GM12891 (cell line): ENCODE measurements at places on chromosomes 5 and 9.

- DNase-seq: no peak
These were observed 56.0 kb downstream of the ZNF510 start for GRCh38 chr9:96721731-96722429.

DNA sequence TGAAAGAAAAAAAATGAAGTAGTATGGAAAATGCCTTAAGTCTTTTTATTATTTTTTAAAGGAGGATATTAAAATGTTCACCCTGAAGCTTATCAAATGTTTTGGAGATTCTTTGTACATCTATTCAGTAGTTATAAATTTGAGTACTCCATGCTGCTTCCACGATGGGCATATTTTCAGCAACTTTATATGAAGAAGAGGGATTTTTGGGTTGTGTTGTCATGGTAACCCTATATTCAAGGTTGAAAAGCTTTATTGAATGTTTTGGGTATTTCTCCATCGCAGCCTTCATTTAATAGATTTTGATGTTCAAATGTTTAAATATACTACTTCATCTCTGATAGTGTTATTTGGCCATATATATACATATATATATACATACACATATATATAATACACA, 557.5 kb downstream of the CAAP1 start:
- no peak for DNase-seq

DNA sequence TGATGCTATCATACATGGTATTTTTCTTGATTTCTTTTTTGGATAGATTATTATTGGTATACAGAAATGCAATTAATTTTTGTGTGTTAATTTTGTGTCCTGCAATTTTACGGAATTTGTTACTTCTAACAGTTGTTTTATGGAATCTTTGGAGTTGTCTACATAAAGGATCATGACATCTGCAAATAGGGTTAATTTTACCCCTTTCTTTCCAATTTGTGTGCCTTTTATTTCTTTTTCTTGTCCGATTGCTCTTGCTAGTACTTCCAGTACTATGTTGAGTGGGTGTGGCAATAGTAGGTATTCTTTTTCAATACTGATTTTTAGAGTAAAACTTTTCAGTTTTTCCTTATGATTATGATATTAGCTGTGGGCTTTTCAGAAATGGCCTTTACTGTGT, 111.5 kb downstream of the MACROH2A1 start:
- no peak for DNase-seq

- peak; percentile 40 for DNase-seq
These were observed 27.3 kb downstream of the NIPAL4 start for GRCh38 chr5:157487358-157487757.

GRCh38 chr9:136693490-136694162, 6.4 kb upstream of the AGPAT2 start:
- no peak for DNase-seq

DNA sequence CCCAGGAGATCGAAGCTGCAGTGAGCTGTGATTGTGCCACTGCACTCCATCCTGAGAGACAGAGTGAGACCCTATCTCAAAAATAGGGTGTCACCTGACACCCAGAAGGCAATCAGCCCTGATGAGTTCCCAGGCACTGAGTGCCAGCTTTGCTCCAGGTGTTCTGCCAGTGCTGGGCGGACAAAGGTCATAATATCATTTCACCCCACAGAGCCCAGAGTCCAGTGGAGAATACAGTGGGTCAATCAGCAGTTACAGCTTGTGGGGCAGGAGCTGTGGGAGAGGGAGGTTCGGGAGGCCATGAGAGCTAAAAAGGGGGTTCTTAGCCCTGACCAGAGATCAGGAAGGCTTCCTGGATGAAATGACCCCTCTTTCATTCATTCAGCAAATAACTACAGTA, 24.4 kb upstream of the SH3RF2 start:
- no peak for DNase-seq

DNA sequence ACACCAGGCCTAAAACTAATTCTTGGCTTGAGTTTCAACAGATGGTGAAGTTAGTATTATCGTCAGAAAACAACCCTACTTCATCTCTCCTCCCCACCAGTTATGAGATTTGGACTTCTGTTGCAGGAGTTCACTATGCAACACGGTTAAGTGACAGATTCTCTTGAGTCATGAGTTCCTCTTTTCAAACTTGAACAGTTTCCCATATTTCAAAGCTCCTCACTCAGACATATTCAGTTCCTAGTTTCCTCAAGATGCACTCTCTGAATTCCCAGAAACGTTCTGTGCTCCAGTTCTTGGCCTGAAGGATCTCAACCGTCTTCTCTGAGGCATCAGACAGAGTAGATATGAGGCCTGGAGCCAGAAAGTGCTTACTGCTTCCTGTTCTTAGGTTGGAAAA, 7.3 kb upstream of the PTGER4 start:
- DNase-seq: no peak

DNA sequence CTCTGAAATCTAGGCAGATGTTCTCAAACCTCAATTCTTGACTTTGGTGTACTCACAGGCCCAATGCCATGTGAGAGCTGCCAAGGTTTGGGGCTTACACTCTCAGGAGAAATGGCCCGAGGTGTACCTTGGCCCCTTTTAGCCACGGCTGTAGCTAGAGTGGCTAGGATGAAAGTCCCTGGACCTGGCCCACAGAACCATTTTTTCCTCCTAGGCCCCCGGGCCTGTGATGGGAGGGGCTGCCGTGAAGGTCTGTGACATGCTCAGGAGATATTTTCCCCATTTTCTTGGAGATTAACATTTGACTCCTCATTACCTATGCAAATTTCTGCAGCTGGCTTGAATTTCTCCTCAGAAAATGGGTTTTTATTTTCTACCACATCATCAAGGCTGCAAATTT, 1296.5 kb downstream of the MAT2B start:
- DNase-seq: no peak

DNA sequence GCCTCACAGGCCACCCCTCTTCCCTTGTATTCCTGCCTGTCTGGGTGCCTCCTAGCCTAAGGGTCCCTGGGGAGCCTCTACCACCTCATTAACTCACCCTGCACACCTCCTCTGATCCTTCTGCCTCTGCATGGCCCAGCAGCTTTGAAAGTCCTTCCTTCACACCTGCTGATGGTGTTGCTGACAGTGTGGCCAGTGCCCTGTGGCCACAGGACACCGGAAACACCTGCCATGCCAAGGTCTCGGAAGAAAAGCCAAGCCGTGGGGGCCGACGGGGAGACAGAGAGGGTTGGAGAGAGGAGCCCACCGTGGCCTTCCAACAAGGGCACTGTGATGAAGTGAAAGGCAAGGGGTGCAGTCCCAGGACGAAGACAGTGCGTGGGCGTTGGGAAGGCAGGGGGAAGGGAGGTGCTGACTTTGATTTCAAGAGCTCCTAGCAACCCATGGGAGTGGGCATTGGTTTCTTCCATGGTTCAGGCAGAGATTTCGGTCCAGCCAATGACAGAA, 4.1 kb downstream of the BTNL9 start:
- no peak for DNase-seq

DNA sequence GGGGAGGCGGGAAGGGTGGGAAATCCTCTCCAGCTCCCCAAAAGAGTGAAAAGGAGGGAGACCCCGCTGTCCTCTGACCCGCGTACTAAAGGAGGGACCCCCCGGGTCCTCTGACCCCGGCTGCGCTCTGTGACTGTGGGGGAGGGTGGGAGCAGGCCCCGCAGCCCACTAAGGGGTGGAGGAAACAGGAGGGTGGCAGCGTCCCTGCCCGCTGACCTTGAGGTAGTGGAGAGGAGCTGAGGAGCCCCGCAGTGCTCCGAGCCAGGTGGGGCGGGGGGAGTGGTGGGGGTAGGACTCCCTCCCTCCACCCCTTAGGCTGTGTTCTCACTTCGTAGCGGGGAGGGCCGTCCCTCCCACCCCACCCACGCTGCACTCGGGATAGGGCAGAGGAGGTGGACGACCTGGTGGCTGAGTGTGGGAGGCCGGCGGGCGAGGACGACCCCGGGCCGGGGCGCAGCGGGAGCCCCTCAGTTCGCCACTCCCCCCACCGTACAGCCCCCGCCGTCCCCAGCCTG, 449 bp upstream of the ADCY2 start:
- no peak for DNase-seq

DNA sequence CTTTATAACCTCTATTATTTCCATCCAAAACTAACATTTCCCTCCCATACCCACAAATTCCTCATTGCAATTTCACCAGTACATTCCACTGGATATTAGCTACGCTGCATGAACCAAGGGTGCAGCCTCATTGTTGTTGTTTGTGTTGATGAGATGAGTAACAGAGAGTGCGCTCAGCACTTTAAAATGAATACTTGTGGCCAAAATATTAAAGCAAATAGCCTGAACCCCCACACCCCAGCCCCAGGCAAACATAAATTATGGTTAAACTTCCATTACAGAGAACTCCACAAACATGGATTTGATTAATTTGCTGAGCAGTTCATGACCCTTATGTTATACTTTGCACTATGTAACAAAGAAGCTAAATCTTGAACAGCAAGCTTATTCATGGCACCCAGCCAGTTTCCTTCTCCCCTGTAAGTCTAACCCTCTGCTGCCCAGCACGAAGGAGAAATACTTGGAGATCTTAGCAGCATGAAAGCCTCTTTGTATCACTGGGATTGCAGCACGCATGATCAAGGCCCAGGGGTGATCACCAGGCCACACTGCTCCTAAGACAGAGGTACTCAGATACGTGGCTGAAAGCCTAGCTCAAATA, 205.0 kb downstream of the DOCK8 start:
- DNase-seq: no peak

DNA sequence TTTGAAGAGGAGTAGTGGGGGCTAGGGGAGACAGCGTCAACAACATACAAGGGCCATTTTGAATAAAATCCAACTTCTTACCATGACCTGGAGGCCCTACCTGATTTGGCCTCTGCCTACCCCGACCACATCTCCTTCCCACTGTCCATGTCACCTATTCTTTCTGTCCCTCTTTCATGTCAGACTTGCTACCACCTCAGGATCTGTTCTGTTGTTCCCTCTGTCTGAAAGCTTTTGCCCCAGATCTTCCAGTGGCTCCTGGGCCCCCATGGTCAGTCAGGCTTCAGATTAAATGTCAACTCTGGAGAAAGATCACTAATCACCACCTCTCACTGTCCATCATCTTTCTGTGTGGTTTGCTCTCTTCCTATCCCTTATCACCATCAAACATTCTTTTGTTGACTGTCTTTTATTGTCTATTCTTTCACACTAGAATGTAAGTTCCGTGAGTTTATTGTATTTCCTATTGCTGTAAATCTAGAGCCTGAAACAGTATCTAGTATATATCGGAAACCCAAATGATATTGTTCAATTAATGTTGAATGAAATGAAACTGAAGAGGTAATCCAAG, 31.2 kb upstream of the APC start:
- DNase-seq: no peak

DNA sequence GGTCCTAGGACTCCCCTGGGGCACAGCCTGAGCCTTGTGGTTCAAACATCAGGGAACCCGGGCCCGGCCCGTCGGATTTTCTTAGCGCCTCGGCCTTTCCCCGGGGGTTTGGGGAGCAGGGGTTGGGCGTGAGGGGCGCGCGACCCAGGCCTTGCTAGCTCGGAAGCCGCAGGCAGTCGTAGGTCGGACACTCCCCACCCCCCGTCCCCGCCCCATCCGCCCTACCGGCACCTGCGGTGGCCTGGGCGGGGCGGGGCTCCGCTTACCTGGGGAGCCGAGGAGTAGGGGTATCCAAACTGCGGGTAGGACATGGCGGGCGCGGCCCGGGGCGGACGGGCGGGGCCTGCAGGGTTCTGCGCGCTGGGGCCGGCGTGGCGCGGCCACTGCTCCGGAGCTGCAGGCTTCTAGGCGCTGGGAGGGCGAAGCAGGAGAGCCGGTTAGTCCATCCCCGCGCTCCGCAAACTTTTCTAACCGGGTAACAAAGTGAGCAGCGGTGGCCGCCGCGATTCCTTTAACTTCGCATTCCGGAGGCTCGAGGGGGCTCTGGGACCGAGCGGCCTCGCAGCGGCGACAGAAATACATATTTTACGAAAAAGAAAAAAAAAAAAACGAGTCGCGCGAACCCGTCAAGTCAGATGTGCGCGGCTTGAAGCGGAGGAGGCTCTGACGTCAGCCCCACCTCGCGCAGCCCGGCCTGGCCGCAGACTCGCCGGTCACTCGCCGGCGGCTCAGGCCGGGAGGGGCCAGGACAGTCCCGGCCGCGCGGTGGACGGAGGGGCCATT, at the start of gene IRX4:
Gene IRX4, minus strand, starts transcription at position 589 of the 783 bp plus-strand sequence. Its CDS starts 278 bp downstream, at position 311.
- no peak for DNase-seq

DNA sequence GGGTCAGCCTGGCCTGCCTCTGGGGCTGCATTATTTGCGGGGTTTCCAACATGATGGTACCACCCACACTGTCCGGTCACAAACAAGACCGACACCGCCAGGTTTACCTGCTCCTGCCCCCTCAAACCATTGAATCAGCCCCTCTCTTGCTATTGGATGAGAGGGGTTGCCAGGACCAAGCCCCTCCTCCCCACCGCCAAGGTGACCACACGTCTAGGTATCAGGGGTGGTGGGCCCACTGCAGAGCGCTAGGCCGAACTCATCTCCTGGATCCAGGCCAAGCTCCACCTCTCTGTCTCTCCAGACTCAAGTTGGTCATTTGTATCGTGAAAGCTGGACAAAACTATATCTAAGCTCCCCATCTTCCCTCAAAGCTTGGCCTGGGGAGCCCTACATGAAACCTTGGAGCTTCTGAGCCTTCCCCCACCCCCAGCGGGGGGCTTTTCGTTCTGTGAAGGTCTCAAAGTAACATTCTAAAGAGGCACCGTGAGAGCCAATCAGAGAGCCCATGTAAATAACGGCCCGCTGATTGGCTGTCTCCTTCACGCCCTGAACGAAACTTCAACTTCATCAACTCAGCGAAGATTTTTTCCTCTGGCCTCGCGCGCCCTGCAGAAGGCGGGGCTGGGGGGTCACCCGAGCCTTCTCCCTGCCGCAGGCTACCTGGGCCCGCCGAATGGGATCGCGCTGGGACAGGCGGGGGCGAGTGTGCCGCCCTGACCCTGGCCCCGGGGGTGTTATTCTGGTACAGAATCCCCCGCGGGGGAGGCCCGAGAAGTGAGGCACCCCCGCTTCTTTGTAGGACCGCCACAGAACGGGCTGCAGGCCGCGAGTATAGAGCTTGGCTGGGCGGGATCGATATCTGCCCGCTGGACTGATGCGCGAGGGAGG, 49.6 kb upstream of the PSD2 start:
- no peak for DNase-seq

DNA sequence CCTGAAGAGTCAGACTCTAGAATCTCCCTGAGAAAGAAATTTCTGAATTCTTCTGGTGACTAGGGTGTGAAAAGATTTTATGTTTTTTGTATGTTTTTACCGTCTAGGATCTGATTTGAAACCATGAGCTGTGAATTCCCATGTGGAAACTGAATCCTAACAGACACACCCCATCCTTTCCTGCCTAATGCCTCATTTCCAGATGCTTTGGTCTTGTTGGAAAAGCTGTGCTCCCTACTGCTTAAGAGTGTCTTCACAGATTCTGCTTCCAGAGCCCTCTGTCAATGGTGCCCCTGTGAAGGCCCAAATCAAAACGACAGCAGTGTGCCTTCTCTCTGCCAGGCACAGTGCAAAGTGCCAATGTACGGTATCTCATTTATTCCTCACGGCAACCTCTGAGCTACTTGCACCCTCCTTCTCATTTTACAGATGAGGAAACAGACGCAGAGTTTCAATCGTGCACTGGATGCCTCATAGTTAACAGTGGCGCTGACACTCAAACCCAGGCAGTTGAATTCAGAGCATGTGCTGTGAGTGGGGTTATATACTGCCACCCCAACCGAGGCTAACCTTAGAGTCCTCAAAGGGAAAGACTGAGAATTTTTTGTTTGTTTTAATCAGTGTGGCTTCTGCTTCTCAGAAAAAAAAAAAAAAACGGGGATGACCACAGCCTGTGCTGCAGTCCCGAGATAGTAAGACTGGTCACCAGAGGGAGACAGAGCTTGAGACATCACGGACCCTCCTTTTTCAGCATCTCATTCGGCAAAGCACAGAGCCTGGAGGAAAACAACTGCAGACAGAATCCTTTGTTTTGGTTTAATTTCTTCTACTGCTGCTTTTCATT, 188.4 kb downstream of the SNCAIP start:
- no peak for DNase-seq
